ENCODE measurements at places on chromosomes 4 and X. TPM values are rescaled to one million over a fixed set of nuclear protein-coding genes. Genes with fewer than 3 reads are reported as not detected.

DNA sequence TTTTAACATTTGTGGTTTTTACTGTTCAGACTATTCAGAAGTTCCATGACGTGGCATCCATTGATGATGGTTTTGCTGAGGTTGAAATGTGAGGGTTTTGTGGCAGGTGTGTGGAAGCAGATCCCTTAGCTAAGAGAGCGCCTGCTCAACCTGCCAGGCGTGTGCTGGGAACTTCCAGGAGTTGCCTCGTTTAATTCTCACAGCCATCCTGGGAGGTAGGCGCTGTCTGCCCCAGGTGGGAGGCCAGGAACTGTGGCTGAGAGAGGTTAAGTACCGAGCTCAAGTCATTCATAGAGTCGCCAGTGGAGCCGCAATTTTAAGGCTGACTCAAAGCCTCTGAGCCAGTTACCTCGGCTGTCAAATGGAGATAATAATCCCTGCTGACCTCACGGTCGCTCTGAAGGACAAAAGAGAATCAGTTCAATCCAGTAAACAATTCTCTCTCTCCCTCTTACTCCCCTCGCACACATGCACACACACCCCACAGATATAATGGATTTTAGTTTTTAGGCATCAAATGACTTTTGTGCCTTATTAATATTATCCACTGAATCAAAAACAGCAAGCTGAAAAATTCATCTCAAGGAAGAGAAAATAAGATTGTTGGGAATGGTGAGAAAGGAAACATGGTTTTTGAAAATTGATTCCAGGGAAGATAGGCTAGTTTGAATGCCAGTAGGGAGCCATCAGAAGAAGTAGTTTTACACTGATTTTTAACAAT, 171.3 kb downstream of the PTTG2 start:
- peak; percentile 59 for DNase-seq

The HSPA4L gene
- 0.30 TPM for total RNA-seq

GRCh38 chr4:3390288-3390811, 51.4 kb upstream of the HGFAC start:
- DNase-seq = no peak

The RAI2 gene
- 0.83 TPM for total RNA-seq

- DNase-seq = no peak
Observed at GRCh38 chrX:33207056-33207455, 4.3 kb downstream of the DMD start.

DNA sequence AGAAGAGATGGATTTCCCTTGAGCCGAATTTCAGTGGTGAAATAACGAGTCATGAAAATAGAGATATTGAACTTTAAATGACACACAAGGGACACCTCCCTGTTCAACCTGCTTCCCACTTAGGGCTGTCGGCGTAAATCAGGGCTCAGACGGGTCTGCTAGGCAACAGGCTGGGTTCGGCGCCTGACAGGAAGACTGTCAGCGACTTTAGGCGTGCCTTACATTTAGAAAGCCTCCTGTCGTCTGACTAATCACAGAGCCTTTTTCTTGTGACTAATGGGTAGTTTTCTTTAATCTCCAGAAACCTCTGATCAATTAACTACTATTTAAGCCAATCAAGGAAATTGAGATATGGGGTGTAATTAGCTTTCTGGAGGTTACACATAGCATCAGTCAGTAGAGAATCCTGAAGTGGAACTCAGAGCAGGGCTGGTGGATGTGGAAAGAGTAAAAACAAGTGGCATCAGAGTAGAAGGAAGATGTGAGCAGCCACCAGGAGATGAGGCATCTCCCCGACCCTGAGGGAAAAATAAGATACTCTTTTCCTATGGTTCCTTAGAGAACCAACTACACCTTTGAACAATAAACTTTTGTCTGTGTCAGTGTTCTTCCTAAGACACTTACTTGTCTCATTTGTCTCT, 86.2 kb upstream of the HS3ST1 start:
- DNase-seq = no peak

The CWH43 gene
- not detected for total RNA-seq

The RBMX gene
- total RNA-seq = 395 TPM

DNA sequence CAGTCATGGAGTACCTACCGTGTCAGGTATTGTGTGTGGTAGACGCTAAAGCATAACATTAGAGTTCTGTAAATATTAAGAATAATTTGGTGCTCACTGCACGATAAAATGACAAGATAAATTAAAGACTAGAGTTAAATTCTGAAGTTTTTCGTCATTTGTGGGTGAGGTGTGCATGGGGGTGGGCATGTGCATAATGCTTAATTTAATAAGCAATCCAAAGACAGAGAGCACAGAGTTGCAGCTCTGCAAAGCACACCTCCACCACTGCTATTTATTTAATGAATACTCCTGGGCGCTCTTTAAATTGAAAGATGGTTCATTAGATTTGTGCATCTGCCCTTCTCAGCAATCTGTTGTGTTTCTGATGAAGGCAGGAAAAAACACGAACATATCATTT, 62.6 kb downstream of the GATB start:
- DNase-seq = no peak

- DNase-seq = no peak
Observed at GRCh38 chrX:31136144-31136611, 64.3 kb upstream of the FTHL17 start.

GRCh38 chr4:90444904-90445303, 317.7 kb downstream of the CCSER1 start:
- no peak for DNase-seq

The PASD1 gene
- total RNA-seq = not detected

GRCh38 chr4:174539571-174539970, 17.3 kb upstream of the HPGD start:
- DNase-seq = no peak

- no peak for DNase-seq
Observed at GRCh38 chrX:31092476-31092875, 20.6 kb upstream of the FTHL17 start.

The SMIM10L2A gene
- total RNA-seq = 0.38 TPM

The GLRA3 gene
- total RNA-seq = not detected

Data from activated T-cell treated with anti-CD3 and anti-CD28 coated beads, Interleukin-2, amount 50 U/mL, for 4 hours (primary cell).